ENCODE measurements at places on chromosomes 3 and 15.

DNA sequence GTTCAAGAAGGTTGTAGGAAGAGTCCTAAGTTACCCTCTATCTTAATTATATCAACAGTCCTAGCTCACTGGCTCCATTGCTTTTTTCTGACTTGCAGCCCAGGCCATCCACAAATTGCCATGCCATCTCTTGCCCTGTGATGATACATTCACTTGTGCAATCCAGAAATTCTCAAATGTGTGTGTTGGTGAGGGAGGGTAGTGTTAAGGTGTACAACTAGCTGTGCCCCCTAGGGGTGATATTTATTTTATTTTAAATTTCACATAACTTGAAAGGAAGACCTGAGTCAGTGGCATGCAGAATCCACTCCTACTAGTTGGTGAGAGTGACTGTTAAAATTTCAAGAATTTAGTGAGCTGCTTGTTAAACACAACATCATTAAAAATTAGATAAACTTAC lies 156.1 kb upstream of the ANKRD28 start:
- DNase-seq, result no peak

DNA sequence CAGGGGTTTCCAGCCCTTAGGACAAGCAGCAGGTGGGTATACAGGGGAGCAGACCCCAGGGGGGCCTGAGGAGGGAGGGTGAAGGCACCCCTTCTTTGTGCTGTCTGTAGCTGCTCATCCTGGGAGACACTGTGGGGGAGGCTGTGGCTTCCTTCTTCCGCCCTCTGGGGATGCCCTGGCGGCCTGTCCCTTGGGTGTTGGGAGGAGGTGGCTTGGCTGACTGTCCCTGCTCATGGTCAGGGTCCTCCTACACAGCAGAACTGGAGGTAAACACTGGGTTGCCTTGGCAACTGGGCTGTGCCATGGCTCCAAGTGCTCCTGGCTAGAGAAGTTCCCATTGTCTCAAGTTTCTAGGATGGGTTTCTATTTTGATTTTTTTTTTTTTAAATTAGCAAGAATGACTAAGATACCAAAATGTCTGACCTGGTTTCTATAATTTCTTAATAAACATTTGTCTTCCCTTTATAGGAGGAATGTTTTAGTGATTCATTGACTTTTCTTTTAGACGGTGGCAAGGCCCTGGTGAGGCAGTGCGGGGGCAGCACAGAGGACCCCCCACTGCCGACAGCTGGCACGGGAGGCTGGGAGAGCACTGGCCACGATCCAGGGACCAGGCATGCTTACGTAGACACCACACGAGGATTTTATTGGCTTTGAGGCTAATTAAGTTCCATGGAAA lies 12.4 kb downstream of the KLF13 start:
- peak; percentile 74 for DNase-seq

- DNase-seq, result no peak
Observed at GRCh38 chr3:98588065-98588464, 5.3 kb downstream of the CPOX start.

- no peak for DNase-seq
Observed at GRCh38 chr15:68330901-68331300, 53.4 kb downstream of the FEM1B start.

- no peak for DNase-seq
Observed at GRCh38 chr3:99877031-99877579, 59.4 kb downstream of the CMSS1 start.

DNA sequence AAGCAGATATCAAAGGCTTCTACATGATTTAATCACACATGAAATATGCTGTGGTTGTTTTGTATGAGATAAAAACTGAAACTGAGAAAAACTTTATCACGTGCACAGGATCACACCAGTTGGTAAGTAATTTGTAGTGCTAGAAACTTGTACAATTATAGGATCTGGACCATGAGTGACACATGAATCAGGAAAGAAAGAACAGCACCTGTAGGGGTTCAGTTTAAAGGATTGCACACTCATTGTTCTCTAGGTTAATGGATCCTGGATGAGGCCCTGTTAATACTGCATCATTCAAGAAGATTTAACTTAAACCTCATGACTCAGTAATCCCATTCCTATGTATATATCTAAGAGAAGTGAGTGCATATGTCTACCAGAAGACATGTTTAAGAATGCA lies 87.9 kb downstream of the STT3B start:
- no peak for DNase-seq

DNA sequence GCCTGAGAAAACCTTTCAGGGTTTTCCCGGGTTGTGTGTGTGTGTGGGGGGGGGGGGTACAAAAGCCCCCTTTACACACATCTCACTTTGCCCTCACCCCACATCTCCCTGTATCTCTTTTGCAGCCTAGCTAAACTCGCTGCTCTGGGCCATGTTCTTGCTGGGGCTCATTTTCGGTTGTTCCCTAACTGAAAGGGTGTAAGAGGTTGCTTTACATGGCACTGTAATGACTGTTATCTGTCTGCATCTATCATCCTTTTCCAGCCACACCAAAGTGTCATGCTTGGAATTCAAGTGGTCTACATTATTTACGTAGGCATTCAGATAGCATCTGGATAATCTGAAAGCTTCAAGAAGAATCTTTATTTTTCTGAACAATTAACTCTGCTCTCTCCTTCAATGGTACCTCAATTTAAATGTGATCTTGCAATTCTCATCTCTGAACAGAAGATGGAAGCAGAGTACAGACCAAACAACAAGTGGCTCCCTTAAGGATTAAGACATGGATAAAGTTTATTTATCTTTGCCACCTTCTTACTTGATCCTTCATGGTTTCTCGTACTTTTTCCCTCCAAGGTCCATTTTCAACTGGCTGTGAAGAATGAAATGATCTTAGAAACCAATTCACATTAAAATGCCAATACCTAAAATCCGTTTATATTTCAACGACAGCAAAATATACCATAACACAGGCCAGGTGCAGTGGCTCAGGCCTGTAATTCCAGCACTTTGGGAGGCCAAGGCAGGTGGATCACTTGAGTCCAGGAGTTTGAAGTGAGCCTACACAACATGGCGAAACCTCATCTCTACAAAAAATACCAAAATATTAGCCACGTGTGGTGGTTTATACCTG lies 34.9 kb downstream of the DCLK3 start:
- DNase-seq, result peak; percentile 70

DNA sequence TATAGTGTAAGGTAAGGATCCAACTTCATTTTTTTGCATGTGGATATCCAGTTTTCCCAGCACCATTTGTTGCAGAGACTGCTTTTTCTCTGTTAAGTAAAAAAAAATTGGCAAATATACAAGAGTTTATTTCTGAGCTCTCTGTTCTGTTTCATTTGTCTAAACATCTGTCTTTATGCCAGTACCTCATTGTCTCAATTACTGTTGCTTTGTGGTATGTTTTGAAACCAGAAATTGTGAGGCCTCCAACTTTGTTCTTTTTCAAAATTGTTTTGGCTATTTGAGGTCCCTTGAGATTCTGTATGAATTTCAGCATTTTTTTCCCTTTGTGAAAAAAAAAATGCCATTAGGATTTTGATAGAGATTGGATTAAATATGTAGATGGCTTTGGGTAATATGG lies 150.5 kb downstream of the MINAR1 start:
- peak; percentile 20 for DNase-seq

- DNase-seq, result no peak
Observed at GRCh38 chr3:148450819-148451218, 246.9 kb upstream of the AGTR1 start.

DNA sequence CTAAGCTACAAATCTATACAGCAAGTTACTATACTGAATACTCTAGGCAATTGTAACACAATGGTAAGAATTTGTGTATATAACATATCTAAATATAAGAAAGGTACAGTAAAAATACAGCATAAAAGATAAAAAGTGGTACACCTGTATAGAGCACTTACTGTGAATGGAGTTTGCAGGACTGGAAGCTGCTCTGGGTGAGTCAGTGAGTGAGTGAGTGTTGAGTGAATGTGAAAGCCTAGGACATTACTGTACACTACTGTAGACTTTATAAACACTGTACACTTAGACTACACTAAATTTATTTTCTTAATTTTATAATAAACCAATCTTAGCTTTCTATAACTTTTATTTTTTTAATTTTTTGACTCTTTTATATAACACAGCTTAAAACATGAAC lies 123.1 kb downstream of the ZMAT3 start:
- no peak for DNase-seq

- DNase-seq, result no peak
Observed at GRCh38 chr3:109089265-109089664, 28.7 kb downstream of the MORC1 start.

DNA sequence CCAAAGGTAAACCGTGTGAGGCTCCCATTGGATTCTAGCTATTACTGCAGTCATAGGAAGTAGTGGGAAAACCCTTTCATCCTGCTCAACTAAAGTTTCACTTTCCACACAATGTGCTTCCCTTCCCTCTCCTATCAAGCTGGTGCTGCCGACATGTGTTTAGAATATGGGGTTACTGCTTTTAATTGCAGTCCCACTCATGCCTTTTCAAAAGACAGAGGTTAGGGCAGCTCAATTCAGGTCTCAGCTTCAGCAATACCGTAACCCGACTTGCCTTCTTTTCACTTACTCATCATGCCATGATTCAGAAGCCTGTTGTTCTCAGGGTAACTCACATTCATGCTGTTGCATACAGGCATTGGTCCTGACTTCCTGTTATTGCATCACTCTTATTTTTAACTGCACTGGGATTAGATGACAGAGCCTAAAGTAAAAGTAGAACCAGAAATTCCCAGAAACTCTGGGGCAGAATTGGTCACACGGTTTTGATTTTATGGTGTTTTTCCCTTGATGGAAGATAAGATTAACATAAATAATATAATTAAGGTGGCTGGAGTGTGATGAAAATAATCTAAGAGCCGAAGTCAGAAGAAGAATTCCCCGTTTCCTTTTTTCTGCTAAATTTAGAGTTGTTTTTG lies 45.7 kb downstream of the C2CD4B start:
- DNase-seq, result peak; percentile 96

DNA sequence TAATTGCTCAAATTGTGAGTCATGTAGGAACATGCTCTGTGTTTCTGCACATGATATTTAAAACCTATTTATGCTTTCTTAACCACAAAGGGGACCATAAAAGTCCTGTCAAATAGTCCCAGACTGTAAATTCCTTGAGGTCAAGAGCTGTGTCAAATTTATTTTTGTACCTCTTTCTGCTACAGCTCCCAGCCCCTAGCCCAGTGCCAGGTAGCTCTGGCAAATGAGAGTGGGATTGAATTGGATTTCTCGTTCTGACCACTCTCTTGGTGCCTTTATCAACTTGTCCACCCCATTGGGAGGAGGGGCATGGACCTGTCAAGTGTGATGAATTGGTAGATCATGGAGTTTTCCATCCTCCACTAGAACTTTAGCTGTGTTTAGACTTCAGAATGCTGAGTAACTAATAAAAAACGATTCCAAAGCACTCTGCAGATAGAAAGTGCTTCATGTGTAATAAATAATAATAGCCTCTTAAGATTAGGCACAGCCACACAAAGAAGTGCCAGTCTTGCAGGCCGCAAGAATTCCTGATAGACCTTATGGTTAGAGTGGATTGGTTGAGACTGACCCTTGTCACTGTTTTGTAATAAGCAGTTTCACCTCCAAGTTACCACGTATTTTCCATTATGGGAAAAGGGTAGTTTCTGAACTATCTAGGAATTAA lies 120.4 kb downstream of the LPP start:
- peak; percentile 88 for DNase-seq

GRCh38 chr3:177692304-177692975 lies 495.2 kb upstream of the TBL1XR1 start:
- no peak for DNase-seq

DNA sequence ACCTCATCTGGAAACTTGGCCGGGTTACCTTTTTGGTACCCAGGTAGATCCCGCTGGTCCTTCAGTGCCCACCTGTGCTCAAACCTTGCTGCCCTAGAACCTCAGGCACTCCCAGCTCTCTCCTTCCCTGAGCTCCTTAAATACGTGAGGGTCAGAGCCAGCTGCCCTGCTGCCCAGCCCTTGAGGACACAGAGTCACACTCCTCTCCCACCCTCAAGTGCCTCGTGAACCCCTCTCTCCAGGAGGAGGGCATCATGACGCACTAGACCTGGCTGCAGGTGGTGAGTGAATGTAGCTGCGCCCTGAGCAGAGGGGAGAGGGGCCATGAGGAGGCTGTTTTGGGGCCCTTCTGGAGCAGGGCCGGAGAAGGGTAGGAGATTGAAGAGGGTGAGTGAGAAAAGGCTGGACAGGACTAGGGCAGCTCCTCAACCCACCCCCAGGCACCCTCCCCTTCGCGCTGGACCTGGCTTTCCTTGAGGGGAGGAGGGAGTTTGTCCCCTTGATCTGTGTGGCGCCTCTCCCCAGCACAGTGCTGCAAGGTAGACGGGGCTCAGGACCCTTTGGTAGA lies 941 bp downstream of the SLC12A8 start:
- DNase-seq, result no peak

DNA sequence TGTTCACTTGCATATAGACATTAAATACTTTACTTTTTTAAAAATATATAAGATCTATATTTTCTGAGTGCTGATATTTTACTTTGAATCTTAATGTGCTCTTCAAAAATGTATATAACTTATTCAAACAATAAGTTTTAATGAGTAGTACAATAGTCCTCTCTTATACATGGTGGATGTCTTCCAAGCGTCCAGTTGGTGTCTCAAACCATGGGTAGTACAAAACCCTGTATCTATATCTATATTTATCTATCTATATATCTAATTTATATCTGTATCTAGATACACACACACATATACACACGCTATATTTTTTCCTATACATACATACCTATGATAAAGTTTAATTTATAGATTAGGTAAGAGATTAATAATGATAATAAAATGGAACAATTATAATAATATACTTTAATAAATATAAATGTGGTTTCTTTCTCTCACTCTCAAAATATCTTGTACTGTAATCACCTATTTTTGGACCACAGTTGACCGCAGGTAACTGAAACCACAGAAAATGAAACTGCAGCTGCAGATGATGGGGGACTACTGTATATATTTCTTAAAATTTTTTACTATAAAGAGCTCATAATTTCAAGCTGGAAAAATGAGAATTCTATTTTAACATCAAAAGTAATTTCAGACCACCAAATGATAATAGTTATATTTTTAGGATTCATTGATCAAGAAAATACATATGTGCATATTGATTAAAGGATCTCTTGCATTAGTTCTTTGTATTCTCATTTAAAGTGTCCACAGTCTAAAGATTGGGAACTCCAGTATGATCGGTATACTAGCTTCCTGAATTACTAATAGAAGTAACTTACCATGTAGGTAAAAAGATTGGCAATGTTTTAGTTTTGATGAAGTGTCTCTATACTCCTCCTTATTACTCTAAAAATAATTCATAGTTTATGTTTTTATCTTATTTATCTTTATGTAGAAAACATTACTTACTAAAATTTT lies 215.1 kb upstream of the MLF1 start:
- DNase-seq, result no peak

GRCh38 chr15:38699633-38700230 lies 135.1 kb upstream of the RASGRP1 start:
- DNase-seq, result peak; percentile 59

- no peak for DNase-seq
Observed at GRCh38 chr15:99321468-99321867, 70.2 kb downstream of the LRRC28 start.

GRCh38 chr3:158789592-158789991 lies 12.3 kb upstream of the MFSD1 start:
- peak; percentile 77 for DNase-seq

- no peak for DNase-seq
Observed at GRCh38 chr3:144810160-144810559, 838.5 kb downstream of the DIPK2A start.

All from fibroblast of villous mesenchyme (primary cell).